A549 treated with CORT108297 at 1 μM for 4 hours (cell line): ENCODE measurements at places on chromosomes 3 and 15. TPM values are rescaled to one million over a fixed set of nuclear protein-coding genes. Genes with fewer than 3 reads are reported as not detected.

The HDGFL3 gene
- 45.4 to 77.6 TPM (median 52.7 TPM) in 5 replicates for total RNA-seq

The CDC25A gene
- 8.2 to 10.5 TPM (median 9.5 TPM) in 5 replicates for total RNA-seq

The TMEM45A gene
- 2.0 to 2.4 TPM (median 2.4 TPM) in 5 replicates for total RNA-seq

The CCR3 gene
- total RNA-seq = not detected in 5 replicates

The CYP11A1 gene
- total RNA-seq = not detected in 5 replicates

The AADACL2 gene
- total RNA-seq = not detected in 5 replicates

The CLEC3B gene
- total RNA-seq = not detected in 5 replicates

The ACAP2 gene
- total RNA-seq = 5.9 to 8.8 TPM (median 7.7 TPM) in 5 replicates

The SV2B gene
- 0.02 to 0.05 TPM (median 0.03 TPM) in 5 replicates for total RNA-seq

The QTRT2 gene
- total RNA-seq = 22.7 to 29.9 TPM (median 24.1 TPM) in 5 replicates

The ADAMTS9 gene
- total RNA-seq = 0.48 to 0.92 TPM (median 0.51 TPM) in 5 replicates

The CCR8 gene
- total RNA-seq = not detected in 5 replicates

The TMCO5A gene
- total RNA-seq = not detected in 5 replicates

The MED12L gene
- total RNA-seq = 0.18 to 0.67 TPM (median 0.39 TPM) in 5 replicates

The CYP8B1 gene
- not detected in 5 replicates for total RNA-seq

The CCDC39 gene
- total RNA-seq = not detected in 5 replicates

The ATP13A5 gene
- total RNA-seq = not detected in 5 replicates
